Heart left ventricle (tissue), 16 donors: ENCODE measurements at places on chromosomes 12 and 14. TPM values are rescaled to one million over a fixed set of nuclear protein-coding genes. Genes with fewer than 3 reads are reported as not detected.
A peak's percentile ranks its signal among the peaks of the same experiment; 100 is the strongest.

DNA sequence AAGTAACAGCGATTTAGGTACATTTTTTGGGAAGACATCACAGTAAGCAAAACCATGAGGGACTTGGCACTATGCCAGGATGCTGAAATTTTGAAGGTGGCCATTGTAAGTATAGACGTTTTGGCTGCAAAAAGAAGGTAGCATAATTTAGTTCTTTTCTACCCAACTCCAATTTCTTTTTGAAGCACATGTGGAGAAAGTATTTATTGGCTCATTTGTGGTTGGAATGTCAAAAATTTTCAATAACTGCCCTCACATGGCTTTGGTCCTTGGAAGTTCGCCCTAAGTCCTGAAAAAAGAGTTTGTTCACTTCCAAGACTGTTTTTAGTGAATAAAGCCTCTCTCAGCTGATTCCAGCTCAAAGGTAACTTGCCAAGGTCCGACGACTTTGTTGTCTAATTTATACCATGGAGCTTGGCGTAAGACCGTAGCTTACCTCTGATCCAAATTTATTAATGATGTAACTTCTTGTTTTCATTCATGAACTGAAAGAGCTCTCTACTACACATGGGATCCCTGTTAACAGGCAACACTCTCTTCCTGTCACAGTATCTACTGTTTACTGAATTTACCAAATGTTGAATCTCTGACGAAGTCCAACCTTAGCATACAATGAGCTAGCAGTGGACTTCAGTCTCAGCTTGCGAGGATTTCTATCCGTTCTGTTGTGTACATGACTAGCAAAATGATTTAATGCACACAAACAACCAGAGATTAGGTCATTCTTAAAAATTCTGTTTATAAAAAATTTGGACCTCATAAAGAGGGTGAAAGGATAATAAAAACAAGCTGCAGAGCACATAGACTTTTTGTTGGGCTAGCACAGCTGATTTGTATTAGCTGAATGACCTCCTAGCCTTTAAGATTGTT is 49.0 kb downstream of the MSRB3 start:
- no peak for DNase-seq

DNA sequence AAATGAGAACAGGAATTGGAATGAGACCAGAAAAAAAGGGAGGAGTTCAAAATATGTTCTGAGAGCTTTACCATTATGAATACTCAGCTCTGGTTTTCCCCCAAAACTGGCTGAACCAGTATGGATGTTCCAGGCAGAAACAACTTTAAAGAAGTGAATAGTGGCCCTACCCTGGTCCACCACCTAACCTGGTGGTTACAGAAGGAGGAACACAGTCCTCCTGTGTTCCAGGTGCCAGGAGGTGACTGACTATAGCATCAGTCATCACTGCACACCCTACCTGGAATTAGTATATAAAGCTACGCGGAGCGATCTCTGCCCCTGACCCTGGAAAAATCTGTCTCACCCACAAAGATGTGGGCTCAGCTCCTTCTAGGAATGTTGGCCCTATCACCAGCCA is at the start of gene A2ML1:
TSS of gene A2ML1 (plus strand) at position 324 of the 400 bp plus-strand sequence. CDS start at position 355, 31 bp downstream.
- no peak for DNase-seq

- no peak for DNase-seq
Observed at GRCh38 chr14:51582437-51582836, 69.3 kb upstream of the FRMD6 start.

GRCh38 chr12:57518920-57519795 is 1.2 kb downstream of the DDIT3 start:
- peak; percentile 71 for DNase-seq

Gene CD163L1
- 2.6 TPM for total RNA-seq

DNA sequence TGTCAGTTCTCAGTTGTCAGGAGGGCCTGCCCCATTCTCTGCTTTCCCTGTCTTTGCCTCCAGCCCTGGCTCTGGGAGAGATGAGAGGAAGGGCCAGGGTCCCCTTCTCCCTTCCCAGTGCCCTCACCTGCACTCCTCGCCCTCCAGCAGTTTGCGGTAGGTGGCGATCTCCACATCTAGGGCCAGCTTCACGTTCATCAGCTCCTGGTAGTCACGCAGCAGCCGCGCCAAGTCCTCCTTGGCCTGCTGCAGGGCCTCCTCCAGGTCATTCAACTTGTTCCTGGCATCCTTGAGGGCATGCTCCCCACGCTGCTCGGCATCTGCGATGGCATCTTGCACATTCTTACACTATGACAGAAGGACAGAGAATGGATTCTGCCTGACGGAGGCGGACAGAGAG is 5.4 kb downstream of the KRT2 start:
- no peak for DNase-seq

DNA sequence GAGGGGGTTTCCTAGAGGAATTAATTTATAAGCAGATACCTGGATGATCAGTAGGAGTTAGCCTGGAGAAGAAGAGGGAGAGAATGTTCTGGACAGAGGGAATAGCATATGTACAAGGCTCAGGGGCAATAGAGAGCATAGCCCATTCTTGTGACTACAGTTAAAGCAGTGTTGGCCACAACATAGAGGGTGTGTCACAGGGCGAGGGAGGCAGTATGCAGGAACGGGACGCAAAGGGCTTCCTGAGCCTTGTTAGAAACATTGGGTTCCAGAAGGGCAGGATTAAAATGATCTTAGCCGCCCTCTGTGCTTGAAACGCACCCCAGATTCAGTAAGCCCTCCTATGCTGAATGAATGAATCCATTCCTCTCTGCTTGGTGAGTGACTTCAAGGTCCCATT is 142.2 kb upstream of the PWP1 start:
- DNase-seq, result no peak

- no peak for DNase-seq
Observed at GRCh38 chr14:29821242-29821641, 106.4 kb downstream of the PRKD1 start.

Gene BMP4
- total RNA-seq, result 10.9 TPM

DNA sequence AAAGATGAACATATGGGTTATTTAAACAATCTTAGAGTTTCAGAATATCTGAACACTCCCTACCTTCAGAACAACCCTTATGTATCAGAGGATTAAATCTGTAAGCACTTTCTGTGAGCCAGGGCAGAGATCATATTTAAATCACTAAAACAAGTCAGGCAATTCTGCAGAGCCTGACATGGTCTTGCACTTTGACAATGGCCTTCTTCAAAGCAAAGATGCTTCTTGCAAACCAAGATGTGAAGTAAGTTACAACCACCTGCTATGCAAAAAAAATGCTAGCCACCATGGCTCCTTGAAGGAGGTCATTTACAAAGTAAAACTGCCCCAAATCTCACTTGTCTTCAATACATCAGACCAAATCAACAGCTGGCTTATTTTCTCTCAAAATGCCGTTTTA is 3.2 kb downstream of the PPP1CC start:
- no peak for DNase-seq

Gene CDK2
- total RNA-seq, result 16.4 TPM

Gene LUM
- total RNA-seq, result 213 TPM

DNA sequence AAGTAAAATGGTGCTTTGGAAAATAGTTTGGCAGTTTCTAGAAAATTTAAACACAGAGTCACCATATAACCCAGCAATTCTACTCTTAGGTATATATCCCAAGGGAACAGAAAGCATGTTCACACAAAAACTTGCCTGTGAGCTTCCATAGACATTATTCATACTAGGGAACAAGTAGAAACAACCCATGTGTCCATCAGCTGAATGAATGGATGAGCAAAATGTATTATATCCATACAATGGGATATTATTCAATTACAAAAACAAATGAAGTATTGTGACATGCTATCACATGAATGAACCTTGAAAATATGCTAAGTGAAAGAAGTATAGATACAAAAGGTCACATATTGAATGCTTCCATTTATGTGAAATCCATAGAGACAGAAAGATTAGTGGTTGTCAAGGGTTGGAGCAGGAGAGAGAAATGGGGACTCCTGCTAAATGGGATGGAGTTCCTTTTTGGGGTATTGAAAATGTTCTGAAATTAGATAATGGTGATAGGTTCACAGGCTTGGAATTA is 7.9 kb downstream of the SLC10A1 start:
- no peak for DNase-seq

Gene LRRC43
- total RNA-seq, result 1.00 TPM

- no peak for DNase-seq
Observed at GRCh38 chr12:79557690-79558315, 133.0 kb downstream of the PAWR start.

GRCh38 chr12:100578923-100579322 is 5.4 kb downstream of the GAS2L3 start:
- no peak for DNase-seq

DNA sequence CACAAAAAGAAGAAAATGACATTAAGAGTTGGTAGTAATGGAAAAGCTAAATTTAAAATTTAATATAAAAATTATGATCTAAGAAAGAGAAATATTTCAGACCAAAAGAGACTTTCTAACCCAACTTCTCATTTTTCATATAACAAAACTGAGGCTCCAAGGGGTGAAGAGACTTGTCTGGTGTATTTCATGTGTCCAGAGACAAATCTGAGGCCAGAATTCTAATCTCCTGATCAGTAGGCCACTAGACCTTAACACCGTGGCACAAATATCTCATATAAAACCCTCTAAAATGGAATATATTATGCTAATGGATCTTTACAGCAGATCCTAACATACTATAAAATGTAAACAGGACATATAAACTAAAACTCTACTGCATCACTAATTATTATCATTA is 275.7 kb upstream of the SLC16A7 start:
- no peak for DNase-seq

GRCh38 chr12:3491938-3492792 is 1.2 kb downstream of the PRMT8 start:
- peak; percentile 59 for DNase-seq

DNA sequence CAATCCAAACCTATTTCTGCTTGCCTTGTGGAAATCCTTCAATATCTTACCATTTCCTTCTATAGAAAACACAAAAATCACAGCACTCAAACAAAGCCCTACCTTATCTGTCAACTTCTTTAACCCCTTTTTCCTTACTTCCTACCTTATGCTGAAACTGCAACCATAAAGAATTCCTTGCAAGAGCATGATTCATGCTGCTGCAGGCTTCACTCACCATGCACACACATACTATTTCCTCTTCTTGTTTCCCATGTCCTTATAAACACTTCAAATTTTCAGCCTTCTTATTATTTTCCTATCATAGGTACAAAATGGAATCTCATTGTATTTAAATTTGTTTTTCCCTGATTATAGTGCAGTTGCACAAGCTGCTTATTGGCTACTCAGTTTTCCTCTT is 23.3 kb downstream of the LMNTD1 start:
- no peak for DNase-seq

- no peak for DNase-seq
Observed at GRCh38 chr14:68703093-68703492, 89.8 kb downstream of the ZFP36L1 start.

Gene RAPGEF3
- total RNA-seq, result 47.8 TPM

DNA sequence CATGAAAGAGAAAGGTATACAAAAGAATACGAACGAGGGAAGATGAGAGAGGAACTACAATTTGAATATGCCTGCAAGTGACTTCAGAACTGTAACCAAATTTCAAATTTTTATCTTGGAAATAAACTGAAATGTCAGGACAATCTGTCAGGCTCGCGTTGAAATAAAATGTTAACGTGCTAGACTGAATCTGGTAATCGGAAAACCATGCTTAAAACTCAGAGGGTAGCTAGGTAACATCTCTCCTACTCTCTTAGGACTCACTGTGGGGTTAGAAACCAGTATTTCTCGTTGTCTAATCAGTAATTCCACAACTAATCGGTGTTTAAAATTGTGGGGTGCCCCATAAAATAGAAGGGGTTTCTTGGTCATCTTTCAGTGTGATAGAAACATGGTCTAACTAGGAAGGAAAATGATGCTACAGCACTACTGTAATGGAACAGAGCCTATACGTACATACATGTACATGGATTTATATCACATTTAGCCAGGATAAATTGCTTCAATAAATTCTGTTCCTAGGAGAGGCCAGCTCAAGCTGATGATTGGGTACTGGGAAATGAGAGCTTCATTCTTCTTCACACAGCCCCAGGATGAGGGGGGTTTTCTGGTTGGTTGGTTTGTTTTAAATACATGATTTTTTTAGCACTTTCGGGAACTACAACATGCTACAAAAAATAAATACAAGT is 23.9 kb downstream of the ATF7 start:
- DNase-seq, result no peak

DNA sequence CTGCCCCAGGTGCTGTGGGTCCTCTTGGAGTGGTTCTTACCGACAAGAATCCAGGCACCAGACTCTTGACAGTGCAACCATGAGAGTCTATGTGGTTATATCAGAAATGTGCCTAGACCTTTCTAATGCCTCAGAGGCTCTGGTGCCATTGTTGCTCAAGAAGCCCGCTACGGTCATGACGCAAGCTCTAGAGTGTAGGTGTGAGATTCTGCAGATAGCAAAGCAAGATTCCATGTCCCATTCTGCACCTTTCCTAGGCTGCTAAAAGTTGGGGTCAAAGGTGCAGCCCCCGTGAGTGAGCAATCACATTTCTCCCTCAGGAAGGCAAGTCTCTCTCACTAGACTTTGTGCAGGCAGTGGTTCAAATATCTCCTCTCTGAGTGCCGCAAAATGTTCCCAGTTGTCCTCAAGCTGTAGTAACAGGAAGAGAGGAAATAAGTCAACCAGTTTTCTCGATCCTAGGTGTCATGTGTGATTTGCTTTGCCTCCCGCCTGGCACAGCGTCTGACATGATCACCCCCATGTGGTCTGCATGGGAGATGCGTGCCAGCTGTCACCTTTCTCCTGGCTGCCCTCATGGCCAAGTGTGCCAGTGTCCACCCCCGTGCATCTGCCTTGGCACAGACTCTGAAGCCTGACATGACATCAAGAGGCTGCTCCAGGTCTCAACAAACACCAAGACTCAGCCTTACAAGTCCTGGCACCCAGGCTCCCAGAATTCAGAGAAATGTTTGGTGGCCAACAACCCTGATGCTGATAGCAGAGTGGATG is 122.5 kb upstream of the COCH start:
- no peak for DNase-seq

Gene CMTM5
- total RNA-seq, result not detected

DNA sequence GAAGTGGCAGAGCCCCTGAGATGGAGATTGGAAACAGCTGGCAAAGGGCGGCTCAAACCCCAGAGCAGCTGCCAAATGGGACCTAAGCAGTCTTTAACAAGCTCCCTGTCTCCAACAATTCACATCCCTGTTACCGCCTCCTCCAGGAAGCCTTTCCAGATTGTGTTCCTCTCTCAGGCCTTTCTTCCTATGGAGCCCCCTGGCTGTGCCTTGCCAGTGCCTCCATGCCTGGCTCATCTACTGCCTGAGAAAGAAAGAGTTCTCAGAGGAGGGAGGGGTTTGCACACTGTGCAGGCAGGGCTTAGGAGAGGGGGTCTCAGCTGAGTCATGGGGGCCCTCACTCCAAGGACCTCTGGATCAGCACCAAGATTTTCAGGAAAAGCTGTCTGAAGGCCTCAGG is 8.8 kb upstream of the KRT74 start:
- no peak for DNase-seq

GRCh38 chr12:111429828-111430432 is 24.2 kb downstream of the SH2B3 start:
- DNase-seq, result no peak

DNA sequence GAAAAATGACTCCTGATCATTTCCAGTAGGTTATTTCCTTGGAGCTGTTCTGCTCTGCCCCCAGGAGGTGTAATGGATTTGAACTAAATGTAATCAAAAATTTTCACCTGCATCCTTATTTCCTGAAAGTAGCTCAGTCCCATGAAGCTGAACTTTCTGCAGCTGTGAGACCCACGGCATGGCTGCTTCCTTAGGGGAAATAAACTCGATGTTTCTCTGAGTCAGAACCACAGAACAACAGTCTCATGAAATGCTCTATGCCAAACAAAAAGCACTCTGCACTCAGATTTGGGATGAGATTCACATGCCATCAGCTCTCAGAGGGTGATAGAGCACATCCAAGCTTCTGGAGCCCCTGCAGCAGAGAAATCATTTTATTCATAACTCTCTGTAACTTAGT is 224.1 kb upstream of the PLEKHG7 start:
- DNase-seq, result no peak
